PC-3 (cell line): ENCODE measurements at places on chromosomes 3 and 15.

- DNase-seq: no peak
These were observed 436.6 kb downstream of the LPP start for GRCh38 chr3:188590557-188590956.

DNA sequence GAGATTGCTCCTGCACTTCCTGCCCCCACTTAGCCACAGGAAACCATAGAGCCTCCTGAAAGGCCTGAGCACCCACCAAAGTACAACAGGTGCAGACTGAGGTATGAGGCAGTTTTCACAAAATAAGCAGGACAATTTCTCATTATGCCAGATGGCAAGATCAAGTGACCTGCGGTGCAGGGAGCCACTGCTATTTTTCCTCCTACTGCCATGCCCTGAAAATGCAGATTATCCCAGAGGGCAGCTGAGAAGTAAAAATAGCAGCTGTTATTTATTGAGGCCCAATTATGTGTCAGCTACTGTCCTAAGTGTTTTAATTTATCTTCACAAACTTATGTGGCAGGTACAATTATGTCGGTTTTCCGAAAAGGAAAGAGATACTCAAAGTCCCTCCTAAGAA, 209.5 kb upstream of the ST8SIA2 start:
- DNase-seq: no peak

GRCh38 chr3:14757153-14757700, 61.5 kb upstream of the FGD5 start:
- no peak for DNase-seq

DNA sequence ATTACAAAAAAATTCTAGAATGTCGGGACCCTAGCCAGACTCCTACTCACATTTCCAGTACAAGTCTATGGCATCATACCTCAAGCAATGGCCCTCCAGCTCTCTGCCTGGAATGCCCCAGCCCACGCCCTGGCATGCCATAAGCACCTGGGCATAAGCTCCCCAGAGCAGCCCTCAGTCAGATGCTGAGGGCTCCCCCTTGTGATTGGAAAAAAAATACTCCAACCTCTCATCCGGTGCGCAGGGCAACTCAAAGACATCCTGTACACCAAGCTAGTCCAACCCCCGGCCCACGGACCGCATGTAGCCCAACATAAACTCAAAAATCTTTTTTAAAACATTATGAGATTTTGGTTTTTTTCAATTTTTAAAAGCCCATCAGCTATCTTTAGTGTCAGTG, 115.4 kb downstream of the NEK10 start:
- peak; percentile 81 for DNase-seq

DNA sequence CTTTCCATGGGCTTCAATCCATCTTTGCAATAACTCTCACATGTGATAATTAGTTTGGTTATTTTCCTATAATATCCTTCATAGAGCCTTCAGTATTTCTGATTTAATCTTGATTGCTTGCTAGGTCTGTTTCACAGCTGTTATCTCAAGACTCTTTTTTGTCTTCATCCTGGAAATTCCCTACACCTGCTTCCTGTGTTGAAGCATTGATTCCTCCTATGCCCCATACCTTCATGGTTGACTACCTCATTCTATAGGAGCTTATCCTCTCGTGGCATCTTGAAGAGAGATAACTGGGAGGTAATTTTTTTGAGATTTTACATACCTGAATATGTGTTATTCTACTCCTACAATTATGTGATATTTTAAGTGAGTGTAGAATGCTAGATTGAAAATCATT, 26.7 kb downstream of the PIK3CA start:
- no peak for DNase-seq

- peak; percentile 77 for DNase-seq
These were observed 93.9 kb downstream of the RBPMS2 start for GRCh38 chr15:64681424-64682024.

GRCh38 chr3:16227566-16227965, 37.2 kb downstream of the DPH3 start:
- no peak for DNase-seq

- DNase-seq: peak; percentile 51
These were observed at the start of gene MESP2 for GRCh38 chr15:89776274-89777072. TSS of gene MESP2 (plus strand) at chr15:89776332. CDS start at chr15:89776358, 26 bp downstream.

DNA sequence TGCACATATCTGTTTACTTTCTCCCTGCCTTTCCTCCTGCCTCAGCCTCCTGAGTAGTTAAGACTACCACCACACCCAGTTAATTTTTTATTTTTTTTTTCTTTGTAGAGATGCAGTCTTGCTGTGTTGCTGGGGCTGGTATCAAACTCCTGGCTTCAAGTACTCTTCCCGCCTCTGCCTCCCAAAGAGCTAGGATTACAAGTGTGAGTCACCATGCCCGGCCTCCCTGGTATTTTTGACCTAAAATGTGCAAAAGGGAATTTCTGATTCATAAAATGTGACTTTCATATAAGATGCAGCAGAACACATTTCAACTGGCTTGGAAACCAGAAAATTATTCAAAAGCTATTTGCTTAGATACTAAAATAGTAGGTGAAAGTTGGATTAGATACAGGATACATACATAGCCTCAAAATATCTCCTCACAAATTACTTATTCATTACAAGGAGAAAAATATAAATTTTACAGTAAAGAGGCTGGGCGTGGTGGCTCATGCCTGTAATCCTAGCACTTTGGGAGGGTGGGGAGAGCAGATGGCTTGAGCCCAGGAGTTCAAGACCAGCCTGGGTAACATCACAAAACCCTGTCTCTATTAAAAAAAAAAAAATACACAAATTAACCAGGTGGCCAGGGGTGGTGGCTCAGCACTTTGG, 32.0 kb downstream of the MAP4 start:
- peak; percentile 90 for DNase-seq

- no peak for DNase-seq
These were observed 9.0 kb downstream of the SLC24A1 start for GRCh38 chr15:65630760-65631159.

GRCh38 chr15:84987949-84988624, 6.4 kb downstream of the PDE8A start:
- DNase-seq: no peak

DNA sequence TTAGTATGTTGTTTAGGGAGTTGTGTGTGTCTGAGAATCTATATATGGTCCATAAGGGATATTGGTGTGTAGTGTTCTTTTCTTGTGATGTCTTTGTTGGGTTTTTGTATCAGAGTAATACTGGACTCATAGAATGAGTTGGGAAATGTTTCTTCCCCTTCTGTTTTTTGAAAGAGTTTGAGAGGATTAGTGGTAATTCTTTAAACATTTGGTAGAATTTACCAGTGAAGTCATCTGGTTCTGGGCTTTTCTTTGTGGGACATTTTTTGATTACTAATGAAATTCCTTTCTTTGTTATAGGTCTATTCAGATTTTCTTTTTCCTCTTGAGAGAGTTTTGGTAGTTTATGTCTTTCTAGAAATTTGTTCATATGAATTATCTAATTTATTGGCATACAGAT, 16.9 kb downstream of the ACKR2 start:
- no peak for DNase-seq

GRCh38 chr3:192545333-192545732, 182.0 kb downstream of the FGF12 start:
- no peak for DNase-seq

DNA sequence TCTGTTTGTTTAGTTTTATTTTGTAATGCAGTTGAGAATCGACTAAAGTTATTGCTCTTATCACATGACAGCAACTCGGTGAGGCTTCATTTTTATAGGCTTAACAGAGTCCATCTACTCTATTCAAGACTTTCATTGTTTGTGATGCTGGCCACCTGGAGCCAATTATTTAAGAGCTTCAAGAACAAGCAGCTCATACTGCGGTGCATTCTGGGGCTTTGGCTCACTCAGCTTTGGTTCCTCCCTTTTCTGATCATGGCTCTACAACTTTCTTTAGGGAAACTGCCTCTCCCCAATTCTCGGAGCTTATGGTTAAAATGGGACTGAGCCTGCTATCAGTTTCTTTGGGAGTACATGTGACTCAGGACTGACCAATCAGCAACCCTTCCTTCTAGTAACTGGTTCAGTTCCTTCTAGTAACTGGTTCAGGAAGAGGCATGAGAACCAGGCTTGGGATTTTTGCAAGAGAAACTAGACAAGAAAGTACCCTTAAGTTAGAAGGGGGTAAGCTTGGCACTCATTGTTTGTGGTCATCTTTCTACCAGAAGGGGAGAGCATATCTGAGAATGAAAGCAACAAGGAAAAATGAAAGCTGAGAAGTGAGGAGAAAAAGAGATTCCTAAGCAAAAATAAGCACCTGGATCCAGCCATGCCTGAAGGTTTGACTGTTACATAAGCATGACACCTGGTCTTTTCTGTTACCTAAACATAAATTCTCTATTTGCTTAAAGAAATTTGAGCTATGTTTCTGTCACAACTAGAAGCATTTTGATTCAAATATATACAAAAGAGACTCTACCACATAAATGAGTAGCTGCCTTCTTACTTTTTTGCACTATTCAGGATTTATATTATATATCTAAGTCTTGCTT, 24.1 kb upstream of the ARHGEF3 start:
- DNase-seq: no peak

- DNase-seq: no peak
These were observed 324.6 kb upstream of the TBC1D5 start for GRCh38 chr3:18066899-18067582.

DNA sequence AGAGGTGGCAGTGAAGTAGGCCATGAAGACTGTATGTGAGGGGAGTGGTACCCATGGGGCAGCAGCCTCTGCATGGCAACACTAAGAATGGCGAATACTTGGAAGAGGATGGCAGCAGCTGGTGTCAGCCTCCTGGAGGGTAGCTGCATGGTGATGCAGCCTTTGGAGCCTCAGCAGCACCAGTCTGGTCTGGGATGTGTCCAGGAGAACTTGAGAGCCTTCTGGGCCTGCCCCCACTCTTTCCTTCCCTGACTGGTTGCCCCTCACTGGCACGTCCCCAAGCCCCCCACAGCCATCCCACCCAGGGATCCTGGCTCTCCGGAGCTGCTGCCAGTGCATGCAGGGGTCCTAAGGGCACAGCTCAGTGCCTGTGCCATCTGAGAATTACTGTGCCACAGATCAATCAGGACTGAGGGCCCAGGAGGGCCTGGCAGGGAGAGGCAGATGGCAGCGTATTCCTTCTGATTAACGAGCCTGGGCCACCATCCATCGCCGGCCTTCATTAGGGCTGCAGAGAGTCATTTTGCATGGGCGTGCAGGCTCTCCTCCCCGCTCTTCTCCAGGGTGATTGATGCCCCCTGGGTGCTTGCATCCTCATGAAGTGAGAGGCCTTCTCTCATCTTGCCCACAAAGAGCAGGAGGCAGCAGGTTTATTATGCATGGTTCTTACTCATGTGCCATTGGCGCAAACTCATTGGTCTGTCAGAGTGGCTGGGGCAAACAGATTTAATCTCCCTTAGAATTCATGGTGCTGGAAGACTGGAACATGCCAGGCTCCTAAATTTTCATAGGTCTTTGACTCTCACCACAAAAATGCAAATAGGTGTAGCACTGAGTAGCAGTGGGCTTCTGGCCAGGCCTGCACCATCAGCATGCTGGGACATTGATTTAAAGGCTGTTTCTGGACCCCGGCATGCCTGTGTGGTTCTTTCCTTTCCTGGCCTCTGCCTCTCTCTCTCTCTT, 116.8 kb downstream of the EPHB1 start:
- DNase-seq: peak; percentile 23

DNA sequence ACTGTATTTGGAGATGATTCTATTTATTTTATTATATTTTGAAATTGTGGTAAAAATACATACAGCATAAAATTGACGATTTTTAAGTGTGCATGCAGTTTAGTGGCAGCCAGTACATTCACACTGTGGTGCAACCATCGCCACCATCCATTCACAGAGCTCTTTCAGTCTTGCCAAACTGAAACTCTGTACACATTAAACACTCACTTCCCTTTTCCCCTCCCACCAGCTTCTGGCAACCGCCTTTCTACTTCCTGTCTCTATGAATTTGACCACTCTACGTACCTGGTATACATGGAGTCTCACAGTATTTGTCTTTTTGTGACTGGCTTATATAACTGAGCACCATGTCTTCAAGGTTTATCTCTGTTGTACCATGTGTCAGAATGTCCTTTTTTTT, 303.3 kb upstream of the ATP10A start:
- no peak for DNase-seq

- DNase-seq: no peak
These were observed 94.4 kb downstream of the DNAJB8 start for GRCh38 chr3:128372281-128372680.

- DNase-seq: no peak
These were observed 1.9 kb upstream of the ROPN1 start for GRCh38 chr3:123993818-123994217.

- DNase-seq: peak; percentile 96
These were observed 12.6 kb downstream of the FAM107A start for GRCh38 chr3:58564456-58565160.

DNA sequence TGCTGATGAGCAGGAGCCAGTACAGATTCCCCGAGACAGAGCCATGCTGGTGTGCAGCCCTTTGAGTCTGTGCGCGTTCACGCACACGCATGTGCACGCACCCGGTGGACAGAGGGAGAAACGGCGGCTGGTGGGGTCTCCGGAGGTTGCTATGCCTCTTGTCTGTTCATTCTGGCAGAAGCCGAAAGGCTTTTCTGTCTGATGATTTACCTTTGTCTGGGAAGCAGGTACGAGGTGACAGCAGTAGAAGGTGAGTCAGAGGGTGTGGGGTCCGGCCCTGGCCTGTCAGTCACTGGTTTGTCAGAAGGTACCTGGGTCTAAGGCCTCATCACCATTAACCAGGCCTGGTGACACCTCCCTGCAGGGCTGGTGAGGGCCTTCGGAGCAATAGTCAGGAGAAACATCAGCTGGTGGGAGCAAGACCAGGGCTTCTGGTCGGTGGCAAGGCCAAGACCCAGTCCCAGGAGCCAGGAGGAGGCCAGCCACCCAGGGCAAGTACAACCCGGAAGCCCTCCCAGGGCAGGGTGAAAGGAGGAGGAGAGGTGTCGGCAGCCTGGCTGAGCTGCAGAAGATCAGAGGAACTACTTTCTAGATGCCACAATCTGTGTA, 7.5 kb downstream of the PCSK6 start:
- peak; percentile 22 for DNase-seq

DNA sequence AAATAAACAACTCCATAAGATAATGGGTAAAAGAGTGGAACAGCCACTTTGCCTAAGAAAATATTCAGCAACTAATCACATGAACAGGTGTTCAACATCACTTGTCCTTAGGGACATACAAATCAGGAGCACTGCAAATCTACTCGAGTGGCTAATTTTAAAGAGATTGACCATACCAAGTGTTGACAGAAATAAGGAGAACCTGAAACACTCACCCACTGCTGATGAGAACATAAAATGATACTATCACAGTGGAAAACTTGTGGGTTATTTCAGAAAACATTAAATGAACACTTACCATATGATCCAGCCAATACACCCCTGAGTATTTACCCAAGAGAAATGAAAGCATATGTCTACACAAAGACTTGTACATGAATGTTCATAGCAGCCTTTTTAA, 70.5 kb downstream of the GABRB3 start:
- DNase-seq: no peak

- no peak for DNase-seq
These were observed 37.5 kb downstream of the CHAC1 start for GRCh38 chr15:40990789-40991188.

GRCh38 chr3:114217266-114217665, 20.1 kb downstream of the ZNF80 start:
- DNase-seq: no peak

DNA sequence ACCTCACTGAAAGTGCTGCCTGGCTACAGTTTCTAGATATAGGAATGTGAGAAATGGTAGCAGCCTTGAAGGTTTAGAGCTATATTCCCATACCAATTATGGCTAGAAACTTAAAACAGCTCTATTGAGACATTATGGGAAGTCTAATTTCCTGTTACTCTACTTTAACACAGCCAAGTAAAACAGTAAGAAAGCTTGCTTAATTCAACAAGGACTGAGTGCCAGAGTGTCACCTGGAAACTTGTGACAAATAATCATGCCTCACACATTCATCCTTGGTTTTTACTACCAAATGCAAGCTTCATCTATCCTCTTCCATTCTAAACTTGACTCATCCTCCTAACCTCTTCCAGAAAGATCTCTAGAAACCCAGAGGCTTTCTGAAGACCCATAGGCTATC, 41.7 kb downstream of the UBE3A start:
- no peak for DNase-seq
